ENCODE measurements at places on chromosomes 1 and 21. TPM values are rescaled to one million over a fixed set of nuclear protein-coding genes. Genes with fewer than 3 reads are reported as not detected.

Gene CRP
- total RNA-seq, result not detected

Gene RGS13
- not detected for total RNA-seq

Gene KCNE1
- total RNA-seq, result 0.74 TPM

GRCh38 chr1:86155051-86155806 is 1.3 kb downstream of the COL24A1 start:
- no peak for DNase-seq

- DNase-seq, result peak; percentile 56
These were observed 609 bp downstream of the RWDD2B start for GRCh38 chr21:29018540-29018939.

DNA sequence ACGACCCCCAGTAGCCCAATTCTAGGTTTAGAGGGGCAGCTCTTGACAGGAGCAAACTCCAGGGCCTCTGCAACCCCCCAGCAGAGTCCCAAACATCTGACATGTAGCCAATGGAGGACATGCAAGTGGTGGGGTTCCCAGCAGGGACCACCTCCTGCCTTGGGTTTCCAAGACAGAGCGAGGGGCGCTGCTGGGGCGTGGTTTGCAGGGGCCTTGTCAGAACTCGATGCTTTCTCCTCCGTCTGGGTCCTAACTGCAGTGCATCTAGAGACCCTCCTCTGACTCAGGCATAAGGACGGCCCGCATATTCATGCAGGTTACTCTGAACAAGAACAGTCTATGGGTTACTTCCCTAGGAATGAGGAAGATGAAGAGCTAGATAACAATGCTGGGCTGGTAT is 17.2 kb downstream of the EPHX1 start:
- no peak for DNase-seq

GRCh38 chr1:224640018-224640417 is 23.9 kb downstream of the CNIH3 start:
- no peak for DNase-seq

DNA sequence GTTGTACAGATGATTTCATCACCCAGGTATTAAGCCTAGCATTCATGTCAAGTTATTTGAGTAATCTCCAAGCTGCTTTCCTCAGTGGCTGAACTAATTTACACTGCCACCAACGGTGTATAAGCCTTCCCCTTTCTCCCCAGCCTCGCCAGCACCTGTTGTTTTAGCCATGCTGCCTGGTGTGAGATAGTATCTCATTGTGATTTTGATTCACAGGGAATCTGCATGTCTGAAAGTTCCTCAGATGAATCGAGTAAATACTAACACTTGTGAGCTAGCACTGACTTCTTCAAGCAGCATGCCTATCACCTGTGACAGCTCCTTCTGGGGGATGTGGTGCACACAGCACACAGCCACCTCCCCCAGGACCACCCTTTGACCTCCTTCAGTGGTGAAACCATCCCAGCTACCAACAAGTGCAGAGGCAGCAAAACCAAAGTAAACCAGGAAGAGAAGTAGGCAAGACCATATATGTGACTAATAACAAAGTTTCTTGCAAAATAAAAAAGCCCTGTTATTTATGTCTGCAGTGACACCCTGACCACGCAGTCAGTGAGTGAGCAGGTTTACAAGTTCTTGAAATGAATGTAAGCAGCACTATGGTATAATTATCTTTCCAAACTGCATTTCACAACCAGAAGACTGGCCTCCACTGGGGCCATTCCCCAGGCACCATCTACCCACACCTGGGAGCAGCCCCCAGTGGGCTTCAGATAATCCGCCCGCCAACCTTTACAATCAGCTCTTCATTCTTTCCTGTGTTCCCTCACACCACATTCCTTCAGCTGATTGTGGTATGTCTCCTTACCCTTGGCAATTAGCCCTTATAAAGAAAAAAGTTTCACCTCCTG is 173.8 kb downstream of the ETS2 start:
- no peak for DNase-seq

GRCh38 chr1:109112056-109112651 is 1.8 kb upstream of the ELAPOR1 start:
- peak; percentile 50 for DNase-seq

- no peak for DNase-seq
These were observed 6.3 kb downstream of the JMJD4 start for GRCh38 chr1:227728892-227729143.

GRCh38 chr1:85278853-85279314 is 2.5 kb upstream of the BCL10 start:
- peak; percentile 90 for DNase-seq

DNA sequence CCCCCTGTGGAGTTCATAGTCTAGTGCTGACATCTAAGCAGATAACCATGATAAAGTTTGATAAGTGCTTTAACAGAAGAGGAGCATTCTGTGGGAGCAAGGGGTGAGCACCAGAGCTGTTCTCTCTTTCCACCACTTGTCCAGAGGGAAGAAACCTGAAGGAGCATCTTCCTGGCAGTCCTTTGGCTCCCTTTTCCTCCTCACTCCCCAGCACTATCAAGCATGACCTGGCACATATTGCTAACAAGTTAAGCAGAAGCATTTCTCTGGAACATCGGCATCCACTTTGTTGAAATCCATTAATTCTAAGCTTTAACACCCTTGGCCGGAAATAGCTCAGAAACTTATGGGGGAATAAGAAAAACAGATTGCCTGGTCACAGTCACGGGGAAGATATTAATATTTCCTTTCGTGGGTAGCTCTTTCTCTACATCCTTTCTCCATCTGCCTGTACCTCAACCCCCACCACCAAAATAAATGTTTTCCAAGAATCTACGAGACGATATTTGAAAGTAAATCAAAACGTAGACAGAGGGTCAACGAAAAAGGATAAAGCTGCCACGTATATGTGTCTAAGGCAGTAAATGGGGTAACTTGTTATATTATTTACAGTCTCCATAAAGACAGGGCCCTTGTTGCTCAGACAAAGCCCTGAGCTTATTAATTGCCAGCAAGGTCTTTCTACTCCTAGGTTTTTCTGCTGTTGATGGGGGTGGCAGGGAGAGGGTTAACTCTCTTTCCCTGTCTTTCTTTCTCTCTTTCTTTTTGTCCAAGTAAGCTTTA is 351.4 kb downstream of the NUF2 start:
- DNase-seq, result no peak

Data from fibroblast of the aortic adventitia (primary cell).